A549 treated with GW870086 at 1 μM for 4 hours (cell line): ENCODE measurements at places on chromosomes 2 and 18. TPM values are rescaled to one million over a fixed set of nuclear protein-coding genes. Genes with fewer than 3 reads are reported as not detected.

The TMEFF2 gene
- total RNA-seq: 0.21 to 0.61 TPM (median 0.34 TPM) in 5 replicates

The SERPINB12 gene
- not detected in 5 replicates for total RNA-seq

The AQP12B gene
- total RNA-seq: not detected in 5 replicates

The OR6B2 gene
- total RNA-seq: not detected in 5 replicates

The LTBP1 gene
- total RNA-seq: 16.6 to 28.1 TPM (median 24.7 TPM) in 5 replicates

The NMUR1 gene
- total RNA-seq: 0.03 TPM in 1 of 5 replicates, not detected in the others

The MEP1B gene
- 0.05 TPM in 1 of 5 replicates, not detected in the others for total RNA-seq

The FAM161A gene
- 4.7 to 8.0 TPM (median 7.3 TPM) in 5 replicates for total RNA-seq

The ZNF396 gene
- total RNA-seq: 0.61 to 1.00 TPM (median 0.75 TPM) in 5 replicates

The RBKS gene
- total RNA-seq: 5.9 to 8.9 TPM (median 8.1 TPM) in 5 replicates

The TRIM43 gene
- total RNA-seq: 0.13 TPM in 1 of 5 replicates, not detected in the others

The EFR3B gene
- total RNA-seq: 11.3 to 13.7 TPM (median 12.3 TPM) in 5 replicates

The OST4 gene
- 525 to 622 TPM (median 552 TPM) in 5 replicates for total RNA-seq

The EVX2 gene
- total RNA-seq: not detected in 5 replicates

The POTEJ gene
- total RNA-seq: not detected in 5 replicates

The HNMT gene
- total RNA-seq: 0.36 to 1.3 TPM (median 0.96 TPM) in 5 replicates

The COL3A1 gene
- total RNA-seq: 0.09 to 0.26 TPM (median 0.17 TPM) in 5 replicates

The ATP6V1C2 gene
- total RNA-seq: 0.13 to 0.31 TPM (median 0.28 TPM) in 5 replicates

The ANKRD30BL gene
- not detected in 5 replicates for total RNA-seq

The TNS1 gene
- total RNA-seq: 12.4 to 26.9 TPM (median 19.2 TPM) in 5 replicates

The RAX gene
- not detected in 5 replicates for total RNA-seq

The GAL3ST2 gene
- total RNA-seq: 0.10 to 0.34 TPM (median 0.13 TPM) in 5 replicates

The SRD5A2 gene
- total RNA-seq: 0.02 to 0.06 TPM (median 0.05 TPM) in 4 of 5 replicates, not detected in the other

The ZNF407 gene
- 2.5 to 2.7 TPM (median 2.7 TPM) in 5 replicates for total RNA-seq
